ENCODE measurements at places on chromosomes 12 and 14. TPM values are rescaled to one million over a fixed set of nuclear protein-coding genes. Genes with fewer than 3 reads are reported as not detected.
A peak's percentile ranks its signal among the peaks of the same experiment; 100 is the strongest.

- DNase-seq: no peak
These were observed 50.9 kb downstream of the TRPV4 start for GRCh38 chr12:109782326-109782703.

DNA sequence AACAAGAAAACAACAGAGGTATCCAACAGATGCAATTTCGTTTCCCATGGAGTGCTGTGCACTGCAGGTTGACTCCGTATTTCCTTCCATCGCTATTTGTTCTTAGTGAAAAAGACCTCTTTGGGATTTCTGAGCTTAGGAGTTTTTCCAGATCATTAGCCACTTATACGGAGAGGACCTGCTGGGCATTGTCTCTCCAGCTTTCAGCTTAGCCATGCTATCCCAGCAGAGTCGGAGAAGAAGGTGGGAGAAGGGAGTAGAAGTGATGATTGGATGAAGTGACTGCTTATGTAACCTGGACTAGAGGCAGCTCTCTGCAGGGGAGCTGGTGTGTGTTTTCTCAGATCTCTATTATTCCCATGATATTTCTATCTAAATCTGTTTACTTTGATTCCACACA is 737.7 kb downstream of the DIO2 start:
- no peak for DNase-seq

- DNase-seq: no peak
These were observed 318.2 kb downstream of the BCL11B start for GRCh38 chr14:98953551-98954348.

GRCh38 chr14:63867933-63868921 is 15.4 kb downstream of the SYNE2 start:
- DNase-seq: no peak

GRCh38 chr12:9169979-9170634 is 38.1 kb downstream of the PZP start:
- no peak for DNase-seq

DNA sequence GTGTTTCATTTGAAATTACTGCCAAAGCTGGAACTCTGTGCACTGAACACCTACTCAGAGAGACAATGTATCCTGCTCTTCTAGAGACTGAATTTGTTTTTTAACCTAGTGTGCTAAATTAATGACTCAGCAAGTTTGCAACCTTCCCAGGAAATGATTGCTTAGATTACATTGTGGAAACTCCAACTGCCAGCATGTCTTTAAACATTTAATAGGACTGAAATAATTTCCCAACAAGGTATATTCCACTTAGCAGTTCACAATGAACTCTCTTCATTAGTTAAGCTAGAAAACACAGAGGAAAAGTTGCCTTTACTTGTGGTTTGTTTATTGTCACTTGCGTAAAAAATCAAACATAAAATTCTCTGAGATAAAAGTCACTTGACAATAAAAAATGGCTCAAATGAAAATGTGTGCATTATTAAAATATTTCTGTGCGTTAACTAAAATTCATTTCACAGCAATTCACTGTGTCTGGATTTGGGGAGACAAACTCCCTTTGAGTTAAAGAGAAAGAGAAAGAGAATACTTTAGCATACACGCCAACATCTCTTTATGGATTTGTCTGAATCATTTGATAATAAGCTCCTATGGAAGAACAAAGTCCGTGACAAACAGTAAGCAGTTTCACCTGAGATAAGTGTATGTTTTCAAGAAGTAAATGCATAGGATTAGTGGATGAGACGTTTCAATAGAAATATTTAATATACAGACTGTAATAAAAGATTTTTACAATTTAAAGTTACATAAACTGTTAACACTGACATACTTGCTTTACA is 284.0 kb downstream of the PRKD1 start:
- DNase-seq: peak; percentile 19

The CIROP gene
- not detected for total RNA-seq

Data from epithelial cell of proximal tubule (primary cell).